ENCODE measurements at places on chromosomes 13 and 19. TPM values are rescaled to one million over a fixed set of nuclear protein-coding genes. Genes with fewer than 3 reads are reported as not detected.

Gene YJU2
- total RNA-seq = 22.8 TPM

Gene GARRE1
- total RNA-seq = 45.3 TPM

Gene GRIK5
- total RNA-seq = 3.6 TPM

Gene RASL11A
- 9.5 TPM for total RNA-seq

Gene SPACA4
- total RNA-seq = not detected

Gene TMEM255B
- 25.4 TPM for total RNA-seq

Gene LIM2
- not detected for total RNA-seq

Gene LINGO3
- total RNA-seq = 2.6 TPM

Gene LYL1
- 50.0 TPM for total RNA-seq

Gene APOC4
- not detected for total RNA-seq
